ENCODE measurements at places on chromosomes 3 and 15.

DNA sequence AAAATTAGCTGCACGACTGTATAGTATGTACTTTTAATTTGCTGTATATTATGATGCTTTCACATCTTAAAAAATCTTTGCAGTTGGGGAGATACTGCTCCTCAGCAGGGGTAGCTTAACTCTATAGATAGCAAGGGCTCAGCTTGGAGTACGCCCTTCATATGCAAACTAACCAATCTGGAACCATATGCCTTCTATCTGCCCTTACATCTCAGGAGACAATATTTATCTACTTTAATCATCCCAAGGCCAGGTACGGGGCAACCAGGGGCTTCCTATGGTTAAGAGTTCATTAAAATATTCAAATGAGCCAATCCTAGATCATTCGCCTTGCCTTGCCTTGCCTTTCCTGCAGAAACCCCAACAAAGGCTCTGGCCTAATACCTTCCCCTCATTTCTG lies 204.1 kb upstream of the ZBTB20 start:
- DNase-seq: no peak

- DNase-seq: no peak
Observed at GRCh38 chr15:71683411-71684274, 126.7 kb upstream of the NR2E3 start.

- DNase-seq: no peak
Observed at GRCh38 chr15:80948651-80949292, 40.8 kb downstream of the MESD start.

DNA sequence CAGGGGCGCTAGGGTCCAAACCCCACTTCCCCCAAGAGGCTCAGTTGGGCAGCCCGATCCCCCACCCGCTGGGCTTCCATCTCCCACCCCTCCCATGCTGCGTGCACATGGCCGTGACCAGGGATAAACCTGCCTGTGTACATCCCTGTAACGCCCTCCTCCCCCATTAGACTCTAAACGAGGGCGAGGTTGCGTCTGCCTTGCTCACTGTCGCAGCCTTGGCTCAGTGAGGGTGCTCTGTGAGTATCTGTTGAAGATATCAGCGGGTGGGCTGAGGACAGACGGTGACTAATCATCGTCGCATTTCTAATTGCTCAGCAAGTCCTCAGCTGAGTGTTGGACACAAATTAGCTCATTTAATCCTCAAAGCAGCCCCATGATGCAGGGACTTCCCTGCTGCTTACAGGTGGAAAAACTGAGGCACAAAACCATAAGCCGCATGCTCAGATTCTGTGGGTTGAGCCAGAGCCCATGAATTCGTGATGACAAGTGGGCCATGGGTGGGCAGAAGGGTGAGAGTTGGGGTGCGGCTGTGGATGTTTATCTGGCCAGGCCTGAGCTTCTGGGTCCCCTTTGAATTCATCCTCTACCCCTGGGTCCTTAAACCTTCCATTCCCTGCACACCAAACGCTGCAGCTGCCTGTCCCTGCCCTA lies 26.0 kb downstream of the FBLN2 start:
- peak; percentile 26 for DNase-seq

- no peak for DNase-seq
Observed at GRCh38 chr3:163924600-163924999, 1153.7 kb downstream of the SI start.
